ENCODE measurements at places on chromosomes 4 and X. TPM values are rescaled to one million over a fixed set of nuclear protein-coding genes. Genes with fewer than 3 reads are reported as not detected.

- no peak for DNase-seq
These were observed 11.3 kb upstream of the PLAC1 start for GRCh38 chrX:134669378-134670098.

DNA sequence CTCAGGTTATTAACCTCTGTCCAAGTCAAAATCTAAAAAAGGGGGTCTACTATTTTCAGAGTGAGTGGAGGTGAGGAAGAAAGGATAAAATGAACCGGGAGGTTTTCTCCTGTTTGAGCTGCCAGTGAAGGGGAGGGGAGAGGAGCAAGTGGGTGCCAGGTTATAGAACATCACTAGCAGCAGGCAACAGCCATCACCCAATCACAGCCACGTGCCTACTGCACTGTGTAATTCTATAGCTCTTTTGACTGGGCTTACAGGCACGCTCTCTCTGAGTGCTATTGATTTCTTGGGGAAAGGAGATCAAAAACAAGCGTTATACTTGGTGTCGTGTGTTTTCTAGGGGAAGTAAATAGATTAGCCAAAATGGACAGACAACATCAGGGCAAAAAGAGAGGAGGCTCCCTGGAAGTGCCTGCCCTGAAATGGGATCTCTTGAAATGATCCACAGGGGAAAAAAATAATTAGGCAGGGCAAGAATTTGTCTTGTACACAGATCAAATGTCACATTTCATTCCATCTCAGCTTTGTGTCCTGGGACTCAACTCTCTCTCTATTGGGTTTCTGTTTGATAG is 300.5 kb upstream of the LCORL start:
- DNase-seq, result no peak

DNA sequence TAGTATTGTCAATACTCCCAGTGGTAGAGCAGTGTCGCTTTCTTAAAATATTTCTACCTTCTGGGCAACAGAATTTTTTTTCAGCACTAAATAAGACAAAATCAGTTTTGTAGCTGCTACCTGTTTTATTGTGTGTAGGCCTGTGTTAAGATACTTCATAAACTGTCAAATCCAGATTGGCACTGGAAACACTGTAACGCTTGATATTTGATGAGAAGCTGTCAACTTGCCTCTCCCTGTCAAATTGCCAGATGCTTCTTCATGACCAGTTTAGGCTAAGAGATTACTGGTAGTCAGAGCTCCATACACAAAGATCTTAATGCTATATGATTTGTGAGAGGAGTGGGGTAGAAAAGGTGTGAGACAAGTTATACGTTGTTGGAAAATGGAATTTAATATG is 17.3 kb downstream of the TRAM1L1 start:
- no peak for DNase-seq

Gene CT45A3
- not detected for total RNA-seq

GRCh38 chr4:126750723-126751122 is 882.0 kb upstream of the INTU start:
- DNase-seq, result no peak

Gene FAM184B
- total RNA-seq, result not detected

DNA sequence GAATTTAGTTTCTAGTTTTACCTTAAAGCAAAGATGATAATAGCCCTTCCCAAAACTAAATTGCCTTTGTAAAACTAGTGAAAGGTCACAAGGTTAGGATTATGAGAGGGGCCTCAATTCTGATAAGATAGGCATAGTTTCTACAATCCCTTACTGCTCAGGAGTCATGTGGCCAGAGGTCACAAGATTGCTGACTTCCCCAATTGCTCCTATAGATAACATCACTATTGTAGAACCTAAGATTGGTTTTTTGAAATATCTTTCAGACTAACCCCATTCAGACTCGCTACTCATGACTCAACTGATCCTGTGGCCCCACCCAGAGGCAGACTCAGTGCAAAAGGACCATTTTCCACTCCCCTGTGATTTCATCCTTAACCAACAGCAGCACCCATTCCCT is 70.3 kb downstream of the SCD5 start:
- no peak for DNase-seq

DNA sequence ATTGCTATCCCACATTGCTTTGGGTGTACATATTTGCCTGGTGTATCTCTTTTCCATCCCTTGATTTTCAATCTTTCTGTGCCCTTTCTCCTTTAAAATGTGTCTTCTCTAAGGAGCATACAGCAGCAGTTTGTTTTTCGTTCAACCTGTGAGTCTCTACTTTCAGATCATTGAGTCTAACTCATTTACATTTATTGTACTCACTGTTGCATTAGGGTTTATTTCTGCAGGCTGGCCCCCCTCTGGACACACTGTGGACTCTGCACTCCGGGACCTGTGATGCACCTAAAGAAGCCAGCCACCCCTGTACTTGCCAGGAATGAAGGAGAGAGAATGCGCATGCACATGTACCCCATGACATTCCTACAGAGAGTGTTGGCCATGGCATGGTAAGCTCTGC is 93.0 kb downstream of the FAM53A start:
- DNase-seq, result peak; percentile 40

DNA sequence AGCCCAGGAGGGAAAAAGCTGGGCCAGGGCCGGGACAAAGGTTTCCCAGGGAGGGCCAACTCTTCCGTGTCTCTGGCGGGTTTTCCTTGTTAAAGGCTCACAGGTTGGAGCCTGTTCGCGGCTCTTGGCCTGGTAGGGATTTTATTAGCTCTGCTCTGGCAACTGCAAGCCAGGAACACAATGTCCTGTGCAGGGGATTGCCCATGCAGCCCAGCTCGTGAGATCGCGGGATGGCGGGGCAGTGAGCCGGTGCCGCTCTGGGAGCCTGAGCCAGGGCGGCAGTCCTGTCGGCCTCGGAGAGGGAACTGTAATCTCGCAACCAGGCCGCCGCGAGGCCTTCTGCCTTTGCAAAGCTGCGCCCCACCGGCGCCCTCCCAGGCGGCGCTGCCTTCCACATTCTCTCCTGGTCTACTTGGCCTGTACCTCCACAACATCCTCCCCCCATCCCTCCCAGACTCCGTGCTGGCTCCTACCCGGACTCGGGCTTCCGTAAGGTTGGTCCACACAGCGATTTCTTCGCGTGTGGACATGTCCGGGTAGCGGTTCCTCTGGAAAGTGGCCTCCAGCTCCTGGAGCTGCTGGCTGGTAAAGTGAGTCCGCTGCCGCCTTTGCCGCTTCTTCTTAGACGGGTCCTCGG is 2.1 kb downstream of the PITX2 start:
- peak; percentile 69 for DNase-seq
